Posterior cingulate gyrus (tissue), 11 donors: ENCODE measurements at places on chromosomes 12 and 14.

DNA sequence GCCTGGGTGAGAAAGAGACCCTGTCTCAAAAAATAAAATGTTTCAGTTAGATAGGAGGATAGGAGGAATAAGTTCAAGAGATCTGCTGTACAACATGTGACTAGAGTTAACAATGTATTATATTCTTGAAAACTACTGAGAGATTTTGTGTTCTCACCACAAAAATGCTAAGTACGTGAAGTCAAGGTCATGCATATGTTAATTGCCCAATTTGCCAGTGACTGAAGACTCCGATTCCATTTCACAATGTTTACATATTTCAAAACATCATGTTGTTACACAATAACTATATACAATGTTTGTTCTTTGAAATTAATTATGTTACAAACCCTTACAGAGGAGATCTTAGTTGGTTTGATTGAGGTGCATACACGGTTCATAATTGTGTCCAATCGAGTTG is 52.1 kb downstream of the SLC15A4 start:
- DNase-seq: no peak

- no peak for DNase-seq
Measured at GRCh38 chr12:28173440-28173839, 16.8 kb upstream of the CCDC91 start.

- DNase-seq: no peak
Measured at GRCh38 chr14:74289801-74290200, 12.9 kb downstream of the ABCD4 start.

DNA sequence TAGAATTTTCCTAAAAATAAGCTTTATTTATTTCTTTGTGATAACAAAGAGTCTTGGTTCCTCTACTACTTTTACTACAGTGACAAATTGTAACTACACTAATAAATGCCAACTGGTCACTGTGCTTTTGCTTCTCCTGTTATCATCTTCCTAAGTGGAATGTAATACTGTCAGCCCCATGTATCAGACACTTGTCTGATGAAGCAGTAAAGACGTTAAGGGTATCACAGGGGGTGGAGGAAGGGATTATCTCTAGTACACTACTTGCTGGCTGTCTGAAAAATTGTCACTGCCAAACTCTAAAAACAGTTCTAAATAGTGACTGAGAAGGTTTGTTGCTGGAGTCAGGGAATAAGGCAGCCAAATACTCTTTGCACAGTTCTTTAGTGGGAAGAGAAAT is 11.3 kb downstream of the ASB8 start:
- DNase-seq: no peak

GRCh38 chr12:76591476-76591875 is 31.9 kb upstream of the OSBPL8 start:
- DNase-seq: no peak

DNA sequence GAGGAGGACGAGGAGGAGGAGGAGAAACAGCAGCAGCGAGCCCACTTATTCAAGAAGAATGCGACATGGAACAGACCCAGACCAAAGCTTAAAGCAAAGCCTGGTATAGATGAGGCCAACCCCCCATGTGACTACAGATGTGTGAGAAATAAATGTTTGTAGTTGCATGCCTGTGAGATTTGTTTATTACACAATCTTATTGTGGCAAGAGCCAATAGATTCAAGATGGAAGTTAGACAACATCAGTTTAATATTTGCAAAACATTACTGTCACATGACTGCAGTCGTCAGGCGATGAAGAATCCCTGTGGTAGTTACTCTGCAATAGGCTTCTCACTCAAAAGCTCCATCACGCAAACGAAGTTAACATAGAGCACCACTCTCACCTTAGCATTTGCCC is 17.2 kb upstream of the SLC35F4 start:
- no peak for DNase-seq

GRCh38 chr12:1846421-1847405 is 26.3 kb downstream of the LRTM2 start:
- DNase-seq: no peak

- DNase-seq: no peak
Measured at GRCh38 chr12:12624498-12624992, 12.9 kb downstream of the CREBL2 start.

- peak; percentile 54 for DNase-seq
Measured at GRCh38 chr14:59897757-59898383, 22.1 kb upstream of the LRRC9 start.

- DNase-seq: no peak
Measured at GRCh38 chr12:131091976-131092691, 138.4 kb downstream of the ADGRD1 start.

DNA sequence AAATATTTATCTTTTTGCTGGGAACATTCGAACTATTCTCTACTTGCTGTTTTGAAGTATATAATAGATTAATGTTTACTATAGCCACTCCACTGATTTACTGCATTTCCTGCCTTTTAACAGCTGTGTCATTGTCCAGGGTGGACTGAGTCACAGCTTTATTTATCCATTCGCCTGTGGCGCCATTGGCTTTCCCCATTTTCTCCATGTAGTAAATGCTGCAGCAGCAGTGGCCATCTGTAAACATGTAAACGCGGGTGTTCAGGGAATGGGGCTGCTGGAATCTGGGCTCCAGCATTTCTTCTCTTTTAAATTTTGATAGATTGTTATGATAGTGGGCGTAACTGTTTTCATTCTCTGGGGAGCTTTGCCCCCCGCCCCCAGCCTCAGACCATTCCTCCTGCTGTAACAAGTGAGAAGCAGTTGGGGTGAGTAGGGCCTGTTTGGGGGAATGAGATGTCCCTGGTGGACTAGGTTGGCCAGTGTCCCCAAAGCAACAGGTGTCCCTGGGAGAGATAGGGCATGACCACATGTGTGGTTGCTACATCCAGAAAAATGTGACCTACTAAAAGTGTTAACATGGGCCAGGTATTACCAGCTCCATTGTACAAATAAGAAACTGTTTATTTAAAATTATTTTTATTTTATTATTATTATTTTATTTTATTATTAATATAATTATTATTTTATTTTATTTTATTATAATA is 32.9 kb downstream of the RIN3 start:
- no peak for DNase-seq

- no peak for DNase-seq
Measured at GRCh38 chr14:102071283-102071998, 15.4 kb downstream of the HSP90AA1 start.

- DNase-seq: no peak
Measured at GRCh38 chr12:11706509-11707379, 57.3 kb downstream of the ETV6 start.

GRCh38 chr12:56116267-56117081 is at the start of gene RPL41:
RPL41 (plus strand) TSS chr12:56116633.
- DNase-seq: peak; percentile 92

- DNase-seq: no peak
Measured at GRCh38 chr12:63821781-63822251, 22.7 kb upstream of the SRGAP1 start.

- DNase-seq: no peak
Measured at GRCh38 chr12:9334041-9334692, 126.0 kb upstream of the PZP start.

GRCh38 chr12:58358369-58358768 is 417.0 kb downstream of the ATP23 start:
- no peak for DNase-seq

DNA sequence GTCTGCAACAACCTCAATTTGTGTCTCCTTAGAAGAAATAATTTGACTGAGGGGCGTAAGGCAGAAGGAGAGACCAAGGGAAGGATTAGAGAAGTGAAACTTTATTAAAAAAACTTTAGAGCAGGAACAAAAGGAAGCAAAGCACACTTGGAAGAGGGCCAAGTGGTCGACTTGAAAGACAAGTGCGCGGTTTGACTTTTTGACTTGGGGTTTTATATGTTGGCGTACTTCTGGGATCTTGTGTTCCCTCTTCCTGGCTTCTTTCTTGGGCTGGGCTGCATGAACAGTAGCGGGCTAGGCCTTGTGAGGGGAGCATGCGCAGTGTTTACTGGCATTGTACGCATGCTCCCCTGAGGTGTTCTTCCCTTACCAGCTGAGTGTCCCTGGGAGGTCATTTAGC is 369.3 kb upstream of the DCN start:
- no peak for DNase-seq

DNA sequence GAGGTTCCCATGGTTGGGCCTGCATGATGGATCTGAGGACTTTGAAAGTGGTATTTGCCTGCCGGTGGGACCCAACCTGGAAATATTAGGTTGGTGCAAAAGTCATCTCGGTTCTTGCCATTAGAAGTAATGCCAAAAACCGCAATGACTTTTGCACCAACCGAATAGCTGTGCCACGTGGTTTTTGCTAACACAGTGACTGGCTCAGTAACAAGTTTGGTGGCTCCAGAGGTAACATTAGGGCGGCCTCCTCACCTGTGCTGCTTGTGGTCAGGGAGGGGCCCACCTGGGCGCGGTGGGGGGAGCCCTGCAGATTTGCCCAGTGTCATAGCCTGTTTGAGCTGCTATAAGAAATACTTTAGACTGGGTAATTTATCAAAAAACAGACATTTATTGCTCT is 1.8 kb downstream of the BDKRB2 start:
- DNase-seq: no peak

DNA sequence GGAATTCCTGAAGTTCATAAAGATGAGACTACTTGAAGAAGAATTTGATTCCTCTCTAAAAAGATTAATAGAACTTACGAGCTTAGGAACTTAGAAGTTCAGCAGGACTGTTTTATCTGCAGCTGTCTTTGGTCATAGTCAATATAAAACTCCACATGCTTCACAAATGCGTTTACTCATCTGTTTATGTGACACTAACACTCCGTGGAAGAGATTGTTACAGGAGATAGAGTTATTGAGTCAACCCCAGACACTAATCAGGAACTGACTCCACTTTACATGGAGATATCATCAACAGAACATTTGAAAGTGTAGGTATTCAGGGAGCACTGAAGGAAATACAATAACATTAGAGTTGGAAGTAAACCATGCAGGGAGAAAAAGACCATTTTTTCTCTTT is 92.8 kb downstream of the LRFN5 start:
- no peak for DNase-seq

DNA sequence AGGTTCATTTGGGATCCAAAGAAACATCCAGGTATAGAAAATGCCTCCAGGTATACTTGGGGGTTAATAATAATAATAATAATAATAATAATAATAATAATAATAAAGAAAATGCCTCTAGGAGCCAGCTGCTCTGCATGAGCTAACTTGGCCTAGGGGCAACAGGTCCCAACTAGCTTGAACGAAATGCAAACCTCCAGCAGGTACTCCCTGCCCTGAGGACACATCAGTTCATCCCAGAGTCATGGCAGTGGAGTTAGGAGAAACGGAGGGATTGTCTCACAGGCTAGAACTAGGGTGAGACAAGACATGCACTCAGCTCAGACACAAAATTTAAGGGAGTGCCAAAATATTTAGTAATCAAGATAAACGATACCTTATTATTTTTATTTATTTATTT is 12.5 kb upstream of the TMEM229B start:
- no peak for DNase-seq

- DNase-seq: no peak
Measured at GRCh38 chr14:63193236-63193635, 11.0 kb upstream of the RHOJ start.

DNA sequence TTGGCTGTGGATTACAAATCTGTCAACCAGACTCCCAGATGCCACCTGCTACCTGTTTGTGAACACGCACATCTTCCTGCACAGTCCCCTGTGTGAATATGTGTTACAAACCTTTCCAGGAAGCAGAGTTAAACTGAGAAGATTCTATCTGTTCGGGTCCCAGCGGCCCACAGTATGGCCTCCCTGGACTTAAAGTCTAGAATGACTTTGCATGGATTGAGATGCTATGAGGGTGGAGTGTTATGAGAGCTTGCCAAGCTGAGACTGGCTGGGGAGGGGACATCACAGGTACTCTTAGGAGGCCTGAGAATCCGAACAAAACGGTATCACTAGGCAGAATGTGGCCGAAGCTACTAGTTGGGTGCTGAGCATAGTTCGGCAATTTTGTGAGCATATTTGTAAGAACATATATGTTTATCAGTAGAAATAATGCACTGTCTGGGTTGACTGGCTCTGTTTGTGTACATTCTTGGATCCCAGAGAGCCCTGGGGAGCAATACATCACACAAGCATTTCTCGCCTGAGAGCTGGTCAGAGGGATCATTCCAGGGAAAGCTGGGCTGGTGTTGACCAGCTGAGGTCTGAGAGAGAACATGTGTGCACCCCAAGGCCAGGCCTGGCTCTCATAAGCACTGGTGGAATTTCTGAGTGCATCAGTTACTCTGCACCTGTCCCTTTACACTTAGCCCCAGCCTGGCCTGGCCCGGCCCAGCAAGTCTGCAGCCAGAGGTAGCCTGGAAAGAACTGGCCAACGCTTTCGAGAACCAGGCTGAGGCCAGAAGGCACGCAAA is 29.8 kb upstream of the LTBP2 start:
- peak; percentile 64 for DNase-seq

DNA sequence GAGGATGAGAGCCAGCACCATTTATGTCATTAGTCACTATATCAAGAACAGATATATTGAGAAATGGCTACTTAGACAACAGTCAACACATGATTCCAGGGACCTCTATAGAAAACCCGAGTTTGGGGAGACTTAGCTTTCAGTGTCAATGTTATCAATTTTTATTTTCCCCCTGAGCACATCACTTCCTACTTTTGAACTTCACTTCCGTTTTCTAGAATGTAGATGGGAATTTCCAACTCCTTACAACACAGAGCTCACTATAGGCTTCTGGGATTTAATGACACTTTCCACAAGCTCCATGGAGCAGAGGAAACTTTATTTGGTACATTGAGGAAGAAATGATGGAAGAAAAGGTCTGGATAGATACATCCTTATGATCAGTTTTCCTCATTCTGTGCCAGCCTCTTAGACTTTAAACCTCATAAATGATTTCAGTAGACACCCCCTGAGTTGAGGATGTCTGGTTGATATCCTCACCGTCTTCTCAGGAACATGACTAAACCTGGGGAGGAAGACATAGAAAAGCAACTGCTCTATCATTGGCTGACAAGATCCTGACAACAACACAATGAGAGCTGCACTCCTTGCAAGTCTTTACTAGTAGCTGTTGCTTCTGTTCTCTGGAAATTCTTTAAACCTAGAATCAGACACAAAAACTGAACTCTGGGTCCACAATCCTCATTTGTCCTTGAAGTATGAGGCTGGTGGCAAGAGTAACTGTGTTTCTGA is 449.4 kb upstream of the OR4E1 start:
- no peak for DNase-seq

- no peak for DNase-seq
Measured at GRCh38 chr12:128708789-128709188, 115.0 kb downstream of the SLC15A4 start.

GRCh38 chr14:91883753-91884152 is 16.4 kb upstream of the TC2N start:
- no peak for DNase-seq

- DNase-seq: no peak
Measured at GRCh38 chr14:70602254-70602653, 1.8 kb upstream of the MED6 start.

GRCh38 chr14:31672709-31673108 is 111.5 kb downstream of the NUBPL start:
- no peak for DNase-seq

- no peak for DNase-seq
Measured at GRCh38 chr14:74695406-74695805, 17.5 kb downstream of the AREL1 start.

DNA sequence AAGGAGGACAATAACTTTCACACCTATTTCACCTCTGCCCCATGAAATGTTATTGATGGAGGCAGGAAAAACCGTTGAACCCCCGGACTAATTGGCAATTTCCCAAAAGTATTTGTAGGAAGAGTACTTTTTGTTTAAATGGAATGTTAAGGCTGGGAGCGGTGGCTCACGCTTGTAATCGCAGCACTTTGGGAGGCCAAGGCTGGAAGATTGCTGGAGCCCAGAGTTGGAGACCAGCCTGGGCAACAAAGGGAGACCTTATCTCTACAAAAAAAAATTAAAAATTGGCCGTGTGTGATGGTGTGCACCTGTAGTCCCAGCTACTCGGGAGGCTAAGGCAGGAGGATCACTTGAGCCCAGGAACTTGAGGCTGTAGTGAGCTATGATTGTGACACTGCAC is 26.0 kb upstream of the SPTLC2 start:
- no peak for DNase-seq
